T-cell (primary cell): ENCODE measurements at places on chromosomes 12 and 14.

- DNase-seq, result no peak
Observed at GRCh38 chr12:125166041-125166440, 100.8 kb downstream of the AACS start.

- DNase-seq, result no peak
Observed at GRCh38 chr14:68146818-68147217, 327.2 kb downstream of the RAD51B start.

DNA sequence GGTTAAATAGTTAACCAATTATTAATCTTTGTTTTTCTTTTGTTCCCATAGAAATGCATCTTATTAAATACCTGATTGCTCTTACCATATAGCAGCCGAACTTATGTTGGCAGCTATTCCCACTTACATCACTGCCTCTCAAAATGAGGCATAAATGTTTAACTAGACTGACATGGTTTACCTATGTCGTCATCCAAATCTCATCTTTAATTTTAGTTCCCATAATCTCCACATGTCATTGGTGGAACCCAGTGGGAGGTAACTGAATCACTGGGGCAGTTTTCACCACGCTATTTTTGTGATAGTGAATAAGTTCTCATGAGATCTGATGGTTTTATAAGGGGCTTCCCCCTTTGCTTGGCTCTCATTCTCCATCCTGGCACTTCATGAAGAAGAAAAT, 499.2 kb upstream of the ATP2B1 start:
- DNase-seq, result no peak

DNA sequence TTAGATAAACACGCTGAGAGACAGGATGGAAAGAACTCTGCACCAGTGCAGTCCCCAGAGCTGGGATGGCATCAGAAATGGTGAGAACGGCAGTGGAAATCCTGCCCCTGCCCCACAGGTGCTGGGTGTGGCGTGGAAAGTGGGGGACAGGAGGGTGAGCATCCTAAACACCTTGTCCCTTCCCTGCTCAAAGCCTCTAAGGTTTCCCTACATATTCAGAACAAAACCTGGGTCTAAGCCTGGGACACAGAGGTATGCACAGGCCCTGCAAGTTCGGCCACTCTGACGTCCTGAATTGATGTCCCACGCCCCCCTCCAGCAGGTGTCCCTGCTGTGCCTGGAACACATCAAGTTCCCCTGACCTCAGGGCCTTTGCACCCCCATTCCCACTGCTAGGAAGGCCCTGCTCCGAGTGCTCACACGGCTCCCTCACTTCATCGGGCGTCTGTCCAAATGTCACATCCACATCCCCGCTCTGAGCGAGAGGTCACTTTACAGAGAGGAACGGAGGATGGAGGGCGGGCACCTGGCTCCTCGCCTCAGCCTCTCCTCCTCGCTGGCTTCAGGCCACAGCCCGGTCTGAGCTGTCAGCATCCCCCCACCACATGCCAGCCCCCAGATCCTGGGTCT, 38.5 kb upstream of the SFSWAP start:
- no peak for DNase-seq

DNA sequence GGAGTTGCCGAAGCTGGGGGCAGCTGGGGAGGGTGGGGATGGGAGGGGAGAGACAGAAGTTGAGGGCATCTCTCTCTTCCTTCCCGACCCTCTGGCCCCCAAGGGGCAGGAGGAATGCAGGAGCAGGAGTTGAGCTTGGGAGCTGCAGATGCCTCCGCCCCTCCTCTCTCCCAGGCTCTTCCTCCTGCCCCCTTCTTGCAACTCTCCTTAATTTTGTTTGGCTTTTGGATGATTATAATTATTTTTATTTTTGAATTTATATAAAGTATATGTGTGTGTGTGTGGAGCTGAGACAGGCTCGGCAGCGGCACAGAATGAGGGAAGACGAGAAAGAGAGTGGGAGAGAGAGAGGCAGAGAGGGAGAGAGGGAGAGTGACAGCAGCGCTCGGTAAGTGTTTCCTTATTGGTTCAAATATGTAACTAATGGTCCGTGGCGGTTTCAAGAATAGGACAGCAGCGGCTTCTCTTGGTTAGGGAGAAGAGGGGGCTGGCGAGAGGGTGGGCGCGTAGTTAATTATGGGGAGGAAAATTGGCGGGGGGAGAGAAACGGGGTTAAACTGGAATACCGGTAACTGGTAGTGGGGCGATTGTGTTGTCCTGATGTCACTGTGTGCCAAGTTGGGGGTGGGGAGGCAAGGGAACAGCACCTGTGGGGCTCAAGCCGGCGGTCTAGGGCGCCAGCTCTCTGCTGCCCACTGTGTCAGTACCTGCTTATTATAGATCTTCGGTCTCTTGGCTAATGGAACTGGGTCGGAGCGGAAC, 8.4 kb downstream of the HOXC8 start:
- DNase-seq, result no peak

DNA sequence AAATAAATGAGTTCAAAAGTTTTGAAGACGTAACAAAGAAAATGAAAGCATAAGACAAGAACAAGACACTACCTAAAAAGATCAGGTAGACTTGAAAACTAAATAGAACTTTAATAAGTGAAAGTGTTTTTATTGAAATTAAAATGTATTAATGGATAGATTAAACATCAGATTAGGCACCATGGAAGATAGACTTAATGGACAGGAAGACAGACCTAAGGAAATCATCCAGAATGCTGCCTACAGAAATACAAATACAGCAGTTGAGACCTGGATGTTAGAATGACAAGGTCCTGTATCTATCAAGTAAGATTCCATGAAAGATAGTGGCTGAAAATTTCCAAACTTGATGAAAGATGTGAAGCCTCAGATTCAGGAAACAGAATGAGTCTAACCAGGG, 11.5 kb downstream of the PLEKHH1 start:
- no peak for DNase-seq

- DNase-seq, result no peak
Observed at GRCh38 chr12:11763760-11764520, 114.5 kb downstream of the ETV6 start.
